ENCODE measurements at places on chromosomes 4 and X.

GRCh38 chr4:111267786-111268185, 644.9 kb upstream of the PITX2 start:
- H3K4me3 ChIP-seq, result no peak overlapping the region
- no peaks in the 10 kb centered on the region for H3K36me3 ChIP-seq
- H3K4me1 ChIP-seq, result no peaks in the 10 kb centered on the region
- no peak overlapping the region for H3K27ac ChIP-seq
- no peaks in the 10 kb centered on the region for H3K27me3 ChIP-seq
- DNase-seq, result no peak

DNA sequence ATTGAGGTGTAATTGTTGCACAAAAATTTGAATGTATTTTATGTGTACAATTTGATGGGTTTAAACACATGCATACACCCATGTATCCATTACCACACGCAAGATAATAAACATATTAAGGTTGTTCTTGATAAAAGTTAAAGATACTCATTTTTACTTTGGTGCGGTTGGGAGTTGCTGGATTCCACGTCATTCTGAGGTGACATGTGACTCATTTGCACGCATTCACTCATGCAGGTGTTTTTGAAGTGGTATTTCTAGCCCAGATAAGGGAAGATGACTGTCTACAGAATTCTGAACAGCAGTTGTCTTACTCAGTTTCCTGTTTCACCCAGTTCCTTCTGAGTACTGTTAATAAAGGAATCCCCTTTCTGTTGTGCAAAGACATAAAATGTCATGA, 142.0 kb downstream of the RTL3 start:
- no peaks in the 10 kb centered on the region for H3K27me3 ChIP-seq
- H3K27ac ChIP-seq, result peak overlapping the region; percentile 2
- H3K4me3 ChIP-seq, result peak overlapping the region; percentile 17
- peaks cover 8% of the 10 kb centered on the region for H3K4me1 ChIP-seq
- no peaks in the 10 kb centered on the region for H3K36me3 ChIP-seq

GRCh38 chr4:99572527-99573240, 1.9 kb upstream of the MTTP start:
- no peak overlapping the region for H3K27ac ChIP-seq
- no peaks in the 10 kb centered on the region for H3K4me1 ChIP-seq
- no peak for DNase-seq
- H3K36me3 ChIP-seq, result no peaks in the 10 kb centered on the region

DNA sequence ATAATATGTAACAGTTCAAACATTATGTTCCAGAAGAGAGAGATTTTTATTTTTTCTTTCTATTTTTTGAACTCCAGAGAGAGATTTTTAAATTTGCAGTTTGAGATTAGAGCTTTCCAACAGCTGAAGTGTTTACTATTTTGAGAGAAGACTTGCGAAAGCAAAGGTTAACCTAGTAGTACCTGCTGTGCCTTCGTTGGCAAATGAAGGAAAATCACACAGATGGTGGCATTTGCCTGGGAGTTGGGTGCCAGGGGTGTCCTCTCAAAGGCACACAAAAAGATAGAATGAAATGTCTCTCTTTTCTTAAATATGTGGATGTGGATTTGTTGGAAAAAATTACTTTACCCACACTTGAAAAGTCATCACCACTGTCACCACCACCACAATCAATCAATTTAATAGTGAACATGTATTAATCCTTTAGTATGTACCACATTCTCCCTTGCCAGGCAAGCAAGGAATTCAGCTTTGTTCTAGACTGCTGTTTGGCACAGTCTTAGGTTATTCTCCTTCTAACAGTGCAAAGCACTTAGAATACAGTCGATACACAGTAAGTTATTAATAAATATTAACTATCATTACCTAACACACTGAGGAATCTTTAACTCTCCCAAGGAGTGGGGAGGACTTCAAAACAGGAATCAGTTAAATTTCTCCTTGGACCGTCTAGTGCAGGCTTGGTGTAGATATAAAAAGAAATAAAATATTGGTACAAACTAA, 838.2 kb upstream of the FTHL17 start:
- no peaks in the 10 kb centered on the region for H3K36me3 ChIP-seq
- no peak for DNase-seq
- no peaks in the 10 kb centered on the region for H3K27me3 ChIP-seq
- no peaks in the 10 kb centered on the region for H3K4me1 ChIP-seq
- no peak overlapping the region for H3K27ac ChIP-seq

DNA sequence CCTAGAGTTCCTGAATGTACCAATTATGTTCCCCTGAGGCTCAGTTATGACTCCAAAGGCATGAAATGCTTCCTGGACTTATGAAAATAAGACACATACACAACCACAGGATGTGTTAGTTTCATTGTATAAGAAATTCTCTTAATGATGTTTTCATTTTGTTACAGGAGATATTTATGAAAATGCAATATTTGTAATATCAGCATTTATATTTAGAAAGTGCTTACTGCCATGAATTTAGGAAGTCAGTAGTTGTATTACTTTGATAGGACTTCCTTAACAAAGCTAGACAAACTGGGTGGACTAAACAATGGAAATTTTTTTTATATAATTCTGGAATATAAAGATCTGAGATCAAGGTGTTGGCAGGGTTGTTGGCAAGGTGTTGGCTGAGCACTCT, 572.1 kb upstream of the IGFBP7 start:
- H3K4me1 ChIP-seq, result no peaks in the 10 kb centered on the region
- H3K36me3 ChIP-seq, result no peaks in the 10 kb centered on the region
- no peak overlapping the region for H3K4me3 ChIP-seq
- no peak overlapping the region for H3K27ac ChIP-seq
